ENCODE measurements at places on chromosomes 2 and 18.

DNA sequence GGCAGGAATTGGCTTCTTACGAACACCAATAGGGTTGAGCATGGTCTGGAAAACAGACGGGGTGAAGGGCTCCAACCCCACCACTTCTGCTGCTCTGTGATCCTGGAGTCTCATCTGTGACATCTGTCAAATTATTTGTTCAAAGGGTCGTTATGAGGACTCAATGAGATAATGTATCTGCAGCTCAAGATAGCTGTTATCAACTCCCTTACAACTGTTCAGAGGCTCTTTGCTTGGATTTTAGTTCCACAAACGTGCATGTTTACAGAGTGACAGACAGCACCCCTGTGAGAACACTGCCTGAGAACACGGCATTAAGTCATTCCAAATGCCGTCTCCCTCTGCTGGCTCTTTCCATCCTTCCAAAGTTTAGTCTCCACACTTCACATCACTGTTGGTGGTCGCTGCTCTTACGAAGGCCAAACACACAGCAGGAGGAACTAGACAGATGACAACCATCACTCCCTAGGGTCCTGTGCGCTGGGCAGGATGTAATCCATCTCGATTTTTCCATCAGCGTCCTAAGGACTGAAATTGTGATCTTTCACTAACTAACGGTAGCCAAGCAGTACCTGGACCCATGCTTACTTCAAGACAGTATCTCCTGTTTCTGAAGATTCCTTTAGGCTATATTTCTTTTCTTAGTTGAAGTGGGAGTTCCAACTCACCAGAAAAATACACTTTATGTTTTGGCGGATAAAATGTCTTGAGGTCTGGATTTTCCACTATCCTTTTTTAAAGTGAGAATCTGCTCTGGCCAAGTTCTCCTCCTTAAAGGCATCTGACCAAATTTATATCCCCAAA is 220.3 kb downstream of the ANAPC1 start:
- DNase-seq = no peak

GRCh38 chr2:217790681-217791392 is 212.0 kb downstream of the TNS1 start:
- DNase-seq = no peak

GRCh38 chr2:41913921-41914609 is 133.8 kb upstream of the PKDCC start:
- no peak for DNase-seq

- no peak for DNase-seq
Measured at GRCh38 chr2:224157655-224158054, 118.6 kb upstream of the SERPINE2 start.

GRCh38 chr2:207285473-207285815 is 119.7 kb upstream of the KLF7 start:
- DNase-seq = peak; percentile 23

DNA sequence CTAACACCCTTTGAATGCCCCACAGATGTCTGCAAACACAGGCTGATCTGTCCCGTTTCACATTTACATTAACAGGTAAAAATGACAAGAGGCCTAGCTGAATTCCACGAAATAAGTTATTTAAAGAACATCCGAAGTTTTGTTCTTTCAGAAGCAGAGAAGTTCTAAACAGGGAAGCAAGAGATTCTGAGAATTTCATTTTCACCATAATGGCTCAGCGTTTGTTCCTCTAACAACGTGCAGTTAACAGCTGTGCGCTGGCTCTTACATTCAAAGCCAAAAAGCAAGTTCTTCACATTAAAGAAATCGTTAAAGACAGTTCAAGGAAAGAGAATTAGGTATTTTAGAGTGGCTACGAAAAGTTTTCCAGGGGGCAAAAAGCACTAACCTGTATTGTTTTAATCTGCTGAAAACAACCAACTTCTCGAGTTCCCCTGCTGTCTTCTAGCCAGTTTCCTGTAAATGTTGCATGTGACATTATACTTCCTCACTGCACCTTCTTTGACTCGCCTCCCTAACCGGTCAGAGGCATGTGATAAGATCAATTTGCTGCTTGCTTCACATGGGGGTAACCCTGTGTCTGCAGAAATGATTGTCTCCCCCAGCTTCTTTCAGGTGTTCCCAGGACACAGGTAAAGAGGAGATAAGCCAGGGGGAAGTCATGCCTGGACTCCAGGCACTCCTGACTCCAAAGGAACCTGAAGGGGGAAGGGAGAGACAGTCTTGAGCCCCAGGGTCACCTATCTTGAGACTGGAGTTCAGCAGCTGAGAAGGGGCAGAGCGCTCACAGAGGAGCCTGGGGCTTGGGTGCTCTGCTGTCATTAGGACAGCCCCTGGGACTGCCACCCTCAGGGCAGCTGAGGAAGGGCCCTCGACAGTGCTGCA is 36.8 kb upstream of the WIPF1 start:
- peak; percentile 87 for DNase-seq

- no peak for DNase-seq
Measured at GRCh38 chr18:7038330-7038851, 79.2 kb downstream of the LAMA1 start.
